ENCODE measurements at places on chromosomes 13 and 19. TPM values are rescaled to one million over a fixed set of nuclear protein-coding genes. Genes with fewer than 3 reads are reported as not detected.

GRCh38 chr19:1355568-1356507 lies 27.9 kb upstream of the NDUFS7 start:
- DNase-seq: peak; percentile 52

DNA sequence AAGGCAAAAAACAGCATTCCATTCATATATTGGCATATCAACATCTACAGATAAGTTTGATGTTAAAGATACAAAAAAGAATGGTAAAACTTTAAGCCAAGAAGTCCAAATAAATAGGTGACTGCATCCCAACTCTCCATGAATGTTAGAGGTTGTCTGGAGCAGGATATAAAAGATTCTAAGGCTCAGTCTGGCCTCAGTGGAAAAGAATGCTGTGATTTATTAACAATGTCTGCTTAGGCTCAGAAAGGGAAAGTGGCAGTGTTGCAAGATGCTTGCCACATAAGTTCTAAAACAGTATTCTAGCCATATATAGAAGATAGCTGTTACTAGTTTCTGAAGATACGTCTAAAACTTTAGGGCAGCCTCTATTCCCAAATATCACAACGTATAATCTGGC lies 179.8 kb upstream of the NBEA start:
- no peak for DNase-seq

The F2RL3 gene
- polyA plus RNA-seq: 0.61 TPM

The IGFL1 gene
- not detected for polyA plus RNA-seq

The EBI3 gene
- polyA plus RNA-seq: 1.2 TPM

The COL4A2 gene
- polyA plus RNA-seq: 304 TPM

The THSD1 gene
- polyA plus RNA-seq: 47.2 TPM

GRCh38 chr13:60318186-60318585 lies 78.8 kb upstream of the TDRD3 start:
- DNase-seq: no peak

DNA sequence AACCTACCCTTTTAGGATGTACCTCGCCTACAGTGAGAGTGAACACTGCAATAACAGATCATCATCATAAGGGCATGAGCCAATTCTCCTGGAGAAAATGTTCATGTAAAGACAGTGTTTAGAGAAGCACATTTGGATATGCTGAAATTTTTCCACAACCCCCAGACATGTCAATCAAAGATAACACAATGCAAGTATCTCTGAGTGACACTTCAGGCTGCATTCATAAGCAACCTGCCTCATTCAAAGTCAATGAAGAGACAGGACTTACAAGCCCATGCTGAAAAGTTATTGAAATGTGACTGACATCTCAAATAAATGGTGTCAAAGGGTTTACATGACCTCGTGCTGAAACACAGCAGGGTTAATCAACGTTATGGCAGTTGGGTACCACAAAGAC lies 102.0 kb downstream of the PCDH9 start:
- no peak for DNase-seq

The ZNF850 gene
- 2.8 TPM for polyA plus RNA-seq

DNA sequence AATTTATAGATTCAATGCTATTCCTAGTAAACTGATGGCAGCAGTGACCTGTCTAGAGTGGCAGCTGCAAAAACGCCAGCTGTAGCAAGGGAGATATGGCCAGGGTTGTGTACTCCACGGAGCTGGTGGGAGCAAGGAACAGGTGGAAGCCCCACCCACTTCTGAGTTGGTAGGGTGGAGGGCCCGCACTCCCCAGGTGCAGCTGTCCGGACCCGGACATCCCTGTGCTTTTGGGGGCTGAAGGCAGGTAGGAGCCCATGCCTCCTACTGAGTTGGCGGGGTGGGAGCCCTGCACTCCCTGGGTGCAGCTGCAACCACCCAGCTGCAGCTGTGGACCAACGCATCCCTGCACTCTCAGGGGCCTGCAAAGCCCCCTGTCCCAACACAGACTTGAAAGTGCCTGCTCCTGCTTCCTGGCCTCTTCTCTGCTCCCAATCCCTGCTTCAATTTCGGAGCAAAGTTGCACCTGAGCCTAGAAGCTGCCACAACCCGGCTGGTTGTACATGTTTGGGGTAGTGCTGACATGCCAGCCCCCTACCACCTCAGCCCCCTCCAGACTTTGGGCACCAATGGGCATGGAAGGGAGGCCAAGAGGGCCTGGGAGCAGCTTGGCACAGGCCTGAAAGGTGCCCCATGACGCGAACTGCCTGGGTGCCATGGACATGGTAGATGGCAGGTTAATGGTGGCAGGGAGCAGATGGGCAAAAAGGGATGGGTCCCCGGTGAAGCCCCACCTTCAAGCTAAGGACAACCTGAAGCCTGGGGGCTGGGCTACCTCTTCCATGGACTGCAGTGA lies 19.8 kb downstream of the UGGT2 start:
- DNase-seq: no peak

DNA sequence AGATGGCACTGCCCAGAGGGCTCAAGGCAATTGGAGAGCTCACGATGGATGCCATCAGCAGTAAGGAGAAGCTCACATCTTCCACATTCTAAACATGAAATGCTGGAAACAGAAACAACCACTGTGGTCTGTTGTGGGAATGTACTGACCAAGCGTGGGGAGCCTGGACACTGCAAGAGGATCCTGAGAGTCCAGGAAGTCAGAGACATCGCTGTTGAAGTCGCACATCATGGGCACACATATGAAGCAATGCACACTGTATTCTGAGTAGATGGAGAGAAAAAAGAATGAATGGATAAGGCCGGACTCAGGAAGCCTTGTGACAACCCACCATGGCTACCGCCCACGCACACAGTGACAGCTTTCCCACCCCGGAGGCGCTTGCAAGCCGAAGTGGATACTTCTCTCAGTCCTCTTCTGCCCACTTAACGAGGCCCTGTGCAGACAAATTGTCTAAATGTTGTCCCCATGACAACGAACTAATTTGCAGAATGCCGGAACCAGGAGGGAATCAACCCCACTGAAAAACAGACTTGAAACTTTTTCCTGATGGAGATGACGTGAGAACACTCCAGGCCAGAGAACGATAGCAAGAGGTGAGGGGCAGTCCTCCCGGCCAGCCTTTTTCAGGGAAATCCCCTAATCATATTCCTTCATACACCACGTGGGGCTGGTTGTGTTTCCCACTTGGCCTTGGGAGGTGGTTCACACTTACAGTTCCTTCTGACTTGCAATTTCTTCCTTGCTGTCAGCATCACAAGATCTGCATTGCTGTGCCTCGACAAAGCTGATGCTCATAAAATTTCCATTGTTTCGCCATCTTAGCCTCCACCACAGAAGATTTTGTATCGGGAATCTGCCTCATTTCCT lies 109.6 kb upstream of the SERP2 start:
- no peak for DNase-seq

The ZNF112 gene
- polyA plus RNA-seq: 12.4 TPM

- no peak for DNase-seq
Observed at GRCh38 chr13:94712812-94713560, 641 bp upstream of the SOX21 start.

The CBY2 gene
- polyA plus RNA-seq: not detected

DNA sequence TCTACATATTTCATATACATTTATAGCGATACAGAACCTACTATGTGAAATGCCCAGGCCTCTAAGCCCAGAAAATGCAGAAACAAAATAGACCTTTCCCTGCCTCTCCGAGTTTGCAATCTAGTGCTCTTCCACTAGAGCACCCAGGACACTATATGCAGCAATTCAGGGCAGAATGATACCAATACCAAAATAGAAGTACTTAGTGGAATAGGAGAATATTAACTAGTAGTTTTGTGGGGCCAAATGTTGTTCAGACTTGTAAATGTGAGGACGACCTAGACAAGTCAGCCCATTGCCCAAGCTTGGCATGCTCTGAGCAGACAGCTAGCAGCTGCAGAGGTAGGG lies 35.8 kb upstream of the FLT1 start:
- peak; percentile 16 for DNase-seq

The SIGLEC12 gene
- polyA plus RNA-seq: not detected

The WIZ gene
- 26.4 TPM for polyA plus RNA-seq

DNA sequence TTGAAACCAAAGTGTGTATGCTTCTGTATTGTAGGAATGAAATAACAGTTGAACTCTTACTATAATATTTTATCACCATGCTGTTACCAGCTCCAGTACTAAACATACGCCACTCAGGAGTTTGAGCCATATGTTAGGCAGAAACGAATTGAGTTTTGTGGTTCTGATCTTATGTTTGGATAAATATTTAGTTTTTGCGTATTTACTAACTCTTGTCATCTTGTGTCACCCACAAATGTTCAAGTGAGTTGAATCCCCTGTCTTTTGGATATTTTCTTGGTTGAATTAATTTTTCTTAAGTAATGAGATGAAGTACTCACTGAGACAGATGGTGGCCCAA lies 1.5 kb downstream of the FNDC3A start:
- DNase-seq: no peak

DNA sequence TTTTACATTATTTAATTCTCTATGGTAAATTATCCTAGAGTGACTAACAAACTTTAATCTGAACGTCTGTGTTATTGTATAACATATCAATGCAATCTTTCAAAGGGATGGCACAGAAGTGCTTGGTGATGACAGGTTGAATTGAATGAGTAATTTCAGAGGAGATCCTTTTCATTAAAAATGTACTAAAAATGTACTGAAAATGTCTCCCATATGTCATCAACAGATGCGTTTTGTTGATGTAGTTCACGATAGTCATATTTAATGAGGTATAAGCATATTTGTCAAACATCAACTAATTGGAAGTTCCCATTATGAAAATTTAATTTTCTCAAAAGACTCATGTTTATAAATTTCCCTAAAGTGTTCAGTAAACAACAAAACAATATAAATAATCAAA lies 1434.7 kb upstream of the PCDH20 start:
- no peak for DNase-seq

The PSG6 gene
- polyA plus RNA-seq: not detected

The CELF5 gene
- polyA plus RNA-seq: 4.1 TPM

GRCh38 chr13:77555246-77555645 lies 19.7 kb downstream of the SCEL start:
- no peak for DNase-seq

- no peak for DNase-seq
Observed at GRCh38 chr13:110271313-110271712, 35.6 kb downstream of the COL4A1 start.

The ICAM5 gene
- 12.6 TPM for polyA plus RNA-seq

- no peak for DNase-seq
Observed at GRCh38 chr13:74555276-74555625, 421.0 kb upstream of the KLF12 start.

DNA sequence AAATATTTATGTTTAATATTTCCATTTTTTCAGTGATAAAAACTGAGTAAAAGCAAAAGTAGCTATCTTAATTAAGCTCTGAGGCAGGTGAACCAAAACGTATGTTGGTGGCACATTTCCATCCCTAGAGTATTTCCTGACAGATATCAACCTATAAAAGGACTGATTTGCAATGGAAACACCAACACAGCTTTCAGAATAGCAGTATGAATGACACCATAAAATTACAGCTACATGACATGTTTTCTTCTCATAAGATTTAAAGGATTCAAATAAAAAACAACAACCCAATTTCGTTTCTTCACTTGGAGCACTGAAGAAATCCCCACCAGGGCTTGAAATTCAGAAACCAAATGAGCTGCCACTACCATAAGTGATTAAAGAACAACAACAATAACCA lies 194.4 kb downstream of the RFC3 start:
- no peak for DNase-seq

DNA sequence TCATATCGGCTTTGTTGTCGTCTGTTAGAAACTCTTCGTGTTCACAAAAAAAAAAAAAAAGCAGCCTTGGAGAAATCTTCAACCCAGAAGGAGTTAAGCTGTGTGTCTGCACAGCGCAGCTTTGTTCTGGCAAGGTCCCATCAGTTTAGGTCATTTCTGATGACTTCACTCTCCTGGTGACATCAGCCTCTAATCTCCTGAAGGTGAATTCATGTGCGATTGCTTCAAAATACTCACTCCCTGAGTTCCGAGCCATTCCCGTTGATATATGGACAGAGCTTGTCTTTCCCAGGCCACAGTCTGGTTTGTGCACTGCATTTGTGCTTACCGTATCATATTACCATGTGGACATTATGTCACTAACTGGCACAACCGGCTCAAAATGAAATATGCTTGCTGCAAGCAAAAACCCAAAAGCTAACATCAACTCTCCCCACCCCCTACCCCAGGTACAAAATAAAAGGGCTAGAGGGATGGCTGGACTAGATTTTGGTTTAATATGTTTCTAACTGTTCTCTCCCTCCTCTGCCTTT lies 342.4 kb downstream of the KCNRG start:
- DNase-seq: peak; percentile 79

The PRODH2 gene
- 0.21 TPM for polyA plus RNA-seq

DNA sequence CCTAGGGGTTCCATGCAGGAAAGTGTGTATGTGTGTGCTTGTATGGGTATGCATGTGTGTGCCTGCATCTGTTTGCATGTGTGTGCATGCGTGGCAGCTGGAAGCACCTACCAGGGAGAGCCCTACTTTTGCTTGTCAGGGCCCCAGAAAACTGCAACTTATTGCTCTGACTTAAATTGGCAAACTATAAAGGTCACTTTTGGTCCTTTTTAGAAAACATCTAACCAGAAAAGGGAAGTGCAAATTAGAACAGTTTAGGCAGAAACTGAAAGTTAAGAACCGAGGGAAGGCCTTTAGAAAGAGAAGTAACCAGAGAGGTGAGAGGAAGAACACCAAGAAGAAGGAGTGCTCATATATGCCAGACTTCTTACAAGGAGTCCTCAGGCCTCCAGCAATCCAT lies 32.5 kb downstream of the DLEU7 start:
- no peak for DNase-seq

DNA sequence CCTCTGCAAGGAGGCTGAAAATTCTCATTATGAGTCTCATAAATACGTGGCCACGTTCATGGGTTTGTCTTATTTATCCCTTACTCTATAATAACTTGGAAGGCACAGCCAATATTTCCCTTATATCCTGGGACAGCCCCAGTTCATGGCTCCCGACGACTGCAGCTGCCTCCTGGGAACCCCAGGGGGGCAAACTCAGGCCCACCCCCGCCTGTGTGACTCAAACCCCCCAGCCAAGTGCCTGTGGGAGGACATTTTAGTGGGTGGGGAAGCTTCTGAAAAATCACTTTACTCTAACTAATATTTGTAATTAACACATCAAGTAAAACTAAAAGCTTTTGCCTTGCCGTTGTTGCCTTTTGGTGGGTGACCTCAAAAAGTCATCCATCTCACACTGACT lies 14.3 kb downstream of the RASA3 start:
- no peak for DNase-seq

- DNase-seq: no peak
Observed at GRCh38 chr13:94169454-94170144, 309.9 kb downstream of the DCT start.

The CBARP gene
- polyA plus RNA-seq: 0.97 TPM

The GSX1 gene
- polyA plus RNA-seq: not detected

The THSD8 gene
- polyA plus RNA-seq: 4.2 TPM

The KLF1 gene
- 2.3 TPM for polyA plus RNA-seq

- DNase-seq: no peak
Observed at GRCh38 chr13:44872751-44873150, 116.5 kb downstream of the NUFIP1 start.

Measured in right lung (tissue), 10 donors.